NCI-H2081 (cell line): ENCODE measurements at places on chromosomes 2 and 18.

GRCh38 chr2:133975676-133976428 is 278.0 kb upstream of the MGAT5 start:
- no peak for DNase-seq

GRCh38 chr2:120313695-120314615 is 32.0 kb upstream of the INHBB start:
- DNase-seq = no peak

- no peak for DNase-seq
Measured at GRCh38 chr2:45748239-45748638, 96.8 kb downstream of the PRKCE start.

DNA sequence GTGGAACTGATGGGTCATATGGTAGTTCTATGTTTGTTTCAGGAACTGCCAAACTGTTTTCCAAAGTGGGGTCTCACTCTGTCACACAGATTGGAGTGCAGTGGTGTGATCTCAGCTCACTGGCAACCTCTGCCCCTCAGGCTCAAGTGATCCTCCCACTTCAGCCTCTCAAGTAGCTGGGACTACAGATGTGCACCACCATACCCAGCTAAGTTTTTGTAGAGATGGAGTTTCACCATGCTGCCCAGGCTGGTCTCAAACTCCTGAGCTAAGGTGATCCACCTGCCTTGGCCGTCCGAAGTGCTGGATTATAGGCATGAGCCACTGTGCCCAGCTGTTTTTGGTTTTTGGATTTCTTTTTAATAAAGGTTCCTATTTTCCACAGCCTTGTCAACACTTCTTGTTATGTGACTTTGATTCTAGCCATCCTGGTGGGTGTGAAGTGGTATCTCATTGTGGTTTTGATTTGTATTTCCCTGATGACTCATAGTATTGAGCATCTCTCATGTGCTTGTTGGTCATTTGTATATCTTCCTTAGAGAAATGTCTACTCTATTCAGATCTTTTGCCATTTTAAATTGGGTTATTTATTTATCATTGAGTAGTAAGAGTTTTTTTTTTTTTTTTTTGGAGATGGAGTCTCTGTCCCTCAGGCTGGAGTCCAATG is 22.8 kb downstream of the NPC1 start:
- DNase-seq = no peak

DNA sequence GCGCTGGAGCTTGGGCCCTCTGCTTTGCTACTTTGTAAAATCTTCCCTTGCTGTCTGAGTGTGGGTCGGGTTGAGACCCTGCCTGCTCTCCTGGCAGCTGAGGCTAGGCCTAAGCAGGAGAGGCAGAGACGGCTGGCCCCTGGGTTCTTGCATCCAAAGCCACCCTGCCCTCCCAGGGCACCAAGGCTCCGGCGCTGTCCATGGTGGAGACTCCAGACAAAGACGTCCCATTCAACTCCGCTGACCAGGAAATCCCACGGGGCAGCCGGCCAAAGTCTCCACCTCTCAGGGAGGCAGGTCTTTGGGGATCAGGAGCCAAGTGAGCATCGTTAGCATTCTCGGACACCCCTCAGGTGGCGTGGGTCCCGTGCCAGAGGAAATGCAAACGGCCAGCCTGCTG is 2.6 kb upstream of the PRLH start:
- no peak for DNase-seq

DNA sequence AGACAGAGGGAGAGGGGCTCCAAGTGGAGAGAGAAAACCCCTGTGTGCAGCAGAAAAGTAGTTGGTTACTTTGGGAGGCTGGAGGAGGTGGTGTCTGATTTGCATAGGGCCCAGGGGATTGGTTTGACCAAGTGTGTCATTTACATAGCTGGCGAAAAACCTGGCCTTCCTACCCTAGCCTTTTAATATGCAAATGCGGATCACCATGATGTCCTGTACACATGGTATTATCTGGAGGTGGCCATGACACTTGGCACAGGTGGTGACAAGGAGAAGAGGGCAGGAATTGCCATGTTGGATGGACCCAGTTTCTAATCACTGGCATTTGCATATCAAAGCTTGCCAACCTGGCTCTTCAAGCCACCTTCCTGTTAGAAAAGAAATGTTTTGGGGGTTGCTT is 120.8 kb upstream of the CHAC2 start:
- DNase-seq = no peak

DNA sequence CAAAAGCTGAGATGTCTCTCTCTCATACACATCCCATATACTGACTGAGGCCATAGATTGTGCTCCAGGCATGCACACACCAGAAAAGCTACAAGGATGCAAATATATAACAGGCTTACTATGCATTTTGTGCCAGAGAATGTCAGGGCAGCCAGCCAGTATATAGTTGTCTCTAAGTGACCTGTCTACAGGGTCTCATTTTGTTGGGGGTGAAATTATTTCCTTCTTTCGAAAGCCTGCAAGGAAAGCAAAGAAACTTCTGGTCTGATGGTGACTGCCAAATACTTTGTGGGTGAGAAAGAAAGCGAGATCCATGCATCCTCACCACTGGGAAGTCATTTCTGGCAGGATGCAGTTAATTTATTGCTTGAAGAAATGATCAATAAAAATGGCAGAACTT is 70.2 kb downstream of the CDCA7 start:
- no peak for DNase-seq

GRCh38 chr2:38109732-38110181 is 33.8 kb upstream of the CYP1B1 start:
- no peak for DNase-seq

GRCh38 chr2:63051795-63052333 is 1.2 kb downstream of the OTX1 start:
- DNase-seq = no peak

DNA sequence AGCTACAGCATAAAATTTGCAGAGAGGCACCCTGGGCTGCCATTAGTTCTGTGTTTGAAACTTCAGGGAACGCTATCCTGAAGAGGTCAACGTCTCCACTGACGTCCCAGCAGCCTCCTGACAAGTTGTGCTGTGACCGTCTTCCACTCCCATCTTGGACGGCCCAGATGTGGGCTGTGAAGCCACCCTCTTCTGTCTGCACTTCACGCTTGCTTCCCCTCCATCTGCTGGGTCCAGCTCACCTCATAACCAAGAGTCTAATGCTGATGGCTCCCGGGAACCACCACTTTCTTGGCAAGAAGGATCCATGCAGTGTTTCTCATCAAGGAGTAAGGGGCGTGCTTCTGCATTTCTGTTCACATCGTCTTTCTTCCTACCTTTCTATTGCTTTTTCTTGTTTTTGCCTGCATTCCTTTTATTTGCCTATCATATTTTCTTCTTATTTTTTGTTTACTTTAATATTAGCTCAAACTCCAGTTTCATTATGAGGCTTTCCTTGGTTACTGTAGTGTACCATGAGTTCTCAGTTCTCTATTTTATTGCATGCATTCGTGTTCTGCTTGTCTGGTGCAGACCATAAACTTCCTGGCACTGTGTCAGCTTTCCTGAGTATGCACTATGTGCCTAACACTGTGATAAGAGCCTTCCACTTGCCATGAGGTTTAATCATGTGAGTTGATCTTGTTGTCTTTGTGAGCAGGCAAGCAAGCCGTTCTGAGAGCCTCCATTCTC is 631.8 kb upstream of the RAB6C start:
- DNase-seq = no peak

DNA sequence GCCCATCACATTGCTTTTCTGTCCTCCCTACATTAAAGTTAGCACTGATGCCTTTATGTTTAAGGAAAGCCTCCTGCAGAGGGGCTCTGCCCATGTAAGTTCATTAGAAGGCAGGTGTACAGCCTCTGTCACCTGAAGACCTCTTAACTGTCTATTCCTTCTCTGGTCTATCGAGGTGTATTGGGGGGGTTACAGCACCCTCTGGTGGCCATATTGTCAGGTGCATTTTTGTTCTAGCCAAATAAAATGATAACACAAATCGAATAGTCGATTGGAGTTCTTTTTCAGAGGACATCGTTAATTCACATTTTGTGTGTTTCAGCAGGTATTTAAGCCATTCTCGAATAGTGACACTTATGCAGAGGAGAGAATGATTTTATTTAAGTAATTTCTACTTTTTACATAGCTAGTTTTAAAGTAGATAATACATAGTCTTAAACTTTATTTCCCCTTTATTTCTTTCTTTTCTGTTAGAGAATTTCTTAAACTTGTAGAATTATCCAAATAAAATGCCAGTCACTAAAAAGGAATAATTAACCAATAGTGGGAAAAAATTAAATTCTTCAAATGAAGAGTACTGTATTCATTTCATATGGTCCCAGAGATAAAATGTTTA is 136.8 kb downstream of the NEDD4L start:
- DNase-seq = peak; percentile 58

GRCh38 chr18:10798727-10799550 is 273.1 kb downstream of the NAPG start:
- no peak for DNase-seq

- DNase-seq = no peak
Measured at GRCh38 chr2:40043191-40043590, 264.1 kb upstream of the THUMPD2 start.

DNA sequence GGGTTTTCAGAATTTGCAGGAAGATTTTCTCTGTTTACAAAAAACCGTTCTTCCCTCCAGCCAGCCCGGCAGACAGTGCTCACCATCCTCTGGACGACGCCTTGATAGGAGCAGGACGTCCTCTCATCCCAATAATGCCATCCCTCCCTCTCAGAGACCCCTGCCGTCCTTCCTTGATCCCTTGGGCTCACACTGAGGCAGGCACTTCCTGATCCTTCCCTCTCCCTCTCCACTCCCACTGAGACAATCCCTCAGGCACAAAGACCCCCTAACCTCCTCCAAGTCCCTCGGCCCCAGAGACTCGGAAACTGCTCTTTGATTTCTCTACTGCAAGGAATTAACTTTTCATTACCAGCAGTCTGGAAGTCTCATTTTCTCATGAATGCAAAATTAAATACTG is 42.5 kb downstream of the PAX3 start:
- DNase-seq = no peak

DNA sequence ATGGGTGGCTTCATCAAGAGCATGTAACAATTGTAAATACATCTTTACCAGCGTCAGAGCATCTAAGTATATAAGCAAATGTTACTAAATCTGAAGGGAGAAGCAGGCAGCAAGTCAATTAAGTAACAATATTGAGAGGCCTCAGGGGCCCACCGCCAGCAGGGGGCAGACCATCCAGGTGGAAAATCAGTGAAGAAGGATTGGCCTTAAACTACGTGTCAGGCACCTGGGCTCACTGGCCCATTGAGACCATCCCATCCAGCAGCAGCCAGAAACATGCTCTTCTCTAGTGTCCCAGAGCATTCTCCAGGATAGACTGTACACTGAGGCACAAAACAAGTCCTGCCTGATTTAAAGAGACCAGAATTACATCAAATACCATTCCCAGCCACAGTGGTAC is 96.2 kb upstream of the SNTG2 start:
- peak; percentile 3 for DNase-seq

DNA sequence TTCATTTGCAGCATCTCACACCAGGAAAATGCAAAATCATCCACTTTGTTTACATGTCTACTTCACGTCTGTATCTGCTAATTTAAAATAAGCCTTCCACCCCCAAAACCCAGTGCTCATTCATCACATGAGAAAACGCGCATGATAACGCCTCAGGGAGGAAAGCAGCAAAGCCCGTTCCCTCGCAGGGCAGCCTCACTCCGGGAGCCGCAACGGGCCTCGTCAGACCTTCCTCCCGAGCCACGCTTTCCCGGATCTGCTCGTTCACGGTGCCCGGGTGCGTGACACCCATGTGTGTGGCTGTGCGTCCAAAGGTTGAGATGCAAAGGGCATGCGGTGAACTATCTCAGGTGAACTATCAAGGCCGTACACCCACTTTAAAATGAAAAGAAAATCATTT is 59.8 kb downstream of the NDUFA10 start:
- no peak for DNase-seq

DNA sequence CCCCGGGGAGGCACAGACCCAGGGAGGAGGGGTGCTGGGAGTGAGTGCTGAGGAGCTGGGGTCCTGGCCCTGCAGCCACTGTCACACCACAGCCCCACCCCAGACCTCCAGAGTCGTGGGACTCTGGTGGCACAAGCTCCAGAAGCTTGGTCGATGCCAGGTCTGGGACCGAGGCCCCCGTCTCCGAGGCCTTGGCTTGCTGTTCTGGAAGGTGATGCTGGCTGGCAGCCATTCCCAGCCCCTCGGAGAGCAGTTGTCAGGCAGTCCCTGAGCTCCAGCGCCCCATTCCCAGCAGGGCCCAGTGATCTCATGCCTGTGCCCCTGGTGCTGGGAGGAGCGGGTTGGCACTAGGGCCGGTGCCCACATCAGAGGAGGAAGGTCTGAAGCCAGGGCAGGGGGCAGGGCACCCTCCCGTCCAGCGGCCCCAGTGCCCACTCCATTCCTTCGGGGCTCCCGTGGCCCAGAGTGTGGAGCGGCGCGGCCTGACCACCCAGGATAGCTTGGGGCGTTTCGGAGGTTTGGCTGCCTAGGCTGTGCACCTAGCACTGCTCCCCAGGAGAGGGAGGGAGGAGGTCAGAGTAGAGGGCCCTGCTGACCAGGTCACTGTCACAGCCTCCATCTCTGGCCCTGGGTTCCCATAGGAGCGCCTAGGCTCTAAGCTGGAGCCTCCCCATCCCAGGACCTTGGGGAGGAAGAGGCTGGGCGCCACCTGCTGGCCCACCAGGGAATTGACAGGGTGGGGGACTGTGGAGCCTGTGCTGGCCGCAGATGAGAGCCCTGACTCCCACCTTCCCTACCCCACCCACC is 16.8 kb upstream of the ALPI start:
- no peak for DNase-seq

DNA sequence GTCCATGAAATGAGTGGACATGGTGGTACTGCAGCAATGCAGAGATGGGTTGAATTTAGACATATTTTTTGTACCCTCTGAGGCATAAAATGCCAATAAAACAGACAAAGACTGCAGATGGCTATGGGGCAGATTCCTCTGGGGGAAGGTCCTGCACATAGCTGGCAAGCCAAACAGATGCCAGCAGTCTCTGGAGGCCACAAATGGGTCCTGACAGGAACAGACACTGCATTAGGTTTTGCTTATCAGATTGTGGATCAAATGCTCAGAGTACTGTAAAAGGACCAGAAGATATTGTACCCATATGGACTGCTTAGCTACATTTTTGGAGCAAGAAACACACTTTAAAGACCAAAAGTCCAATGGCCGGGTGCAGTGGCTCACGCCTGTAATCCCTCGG is 40.9 kb upstream of the ORC2 start:
- no peak for DNase-seq

- DNase-seq = peak; percentile 31
Measured at GRCh38 chr2:166106431-166107015, 21.3 kb downstream of the SCN1A start.

GRCh38 chr18:6374340-6374739 is 40.4 kb downstream of the L3MBTL4 start:
- peak; percentile 73 for DNase-seq

DNA sequence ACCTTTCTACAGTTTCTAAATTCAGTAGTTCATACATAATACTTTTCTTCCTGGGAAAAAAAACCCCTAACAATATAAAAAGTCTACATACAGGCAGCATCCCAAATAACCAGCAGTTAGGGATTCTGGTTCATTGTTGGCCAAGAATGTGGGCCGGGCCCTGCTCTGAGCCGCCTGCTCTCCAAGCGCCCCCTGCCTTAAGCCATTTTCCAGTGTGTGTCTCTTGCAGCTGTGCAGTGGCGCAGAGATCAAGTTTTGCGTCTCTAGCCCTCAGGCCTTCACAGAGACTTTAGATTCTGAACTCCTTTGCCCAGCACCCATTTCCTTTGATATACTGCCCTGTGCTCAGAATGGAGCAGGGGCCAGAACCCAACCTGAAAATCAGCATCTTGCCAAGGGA is 32.9 kb downstream of the RMC1 start:
- DNase-seq = no peak
